Right lobe of liver (tissue), 6 donors: ENCODE measurements at places on chromosomes 16 and 17. TPM values are rescaled to one million over a fixed set of nuclear protein-coding genes. Genes with fewer than 3 reads are reported as not detected.

- DNase-seq: no peak
Measured at GRCh38 chr16:66289986-66290385, 76.5 kb upstream of the CDH5 start.

- DNase-seq: no peak
Measured at GRCh38 chr16:53817812-53818550, 114.0 kb downstream of the FTO start.

GRCh38 chr16:47254756-47255155 lies 111.0 kb upstream of the NETO2 start:
- DNase-seq: no peak

DNA sequence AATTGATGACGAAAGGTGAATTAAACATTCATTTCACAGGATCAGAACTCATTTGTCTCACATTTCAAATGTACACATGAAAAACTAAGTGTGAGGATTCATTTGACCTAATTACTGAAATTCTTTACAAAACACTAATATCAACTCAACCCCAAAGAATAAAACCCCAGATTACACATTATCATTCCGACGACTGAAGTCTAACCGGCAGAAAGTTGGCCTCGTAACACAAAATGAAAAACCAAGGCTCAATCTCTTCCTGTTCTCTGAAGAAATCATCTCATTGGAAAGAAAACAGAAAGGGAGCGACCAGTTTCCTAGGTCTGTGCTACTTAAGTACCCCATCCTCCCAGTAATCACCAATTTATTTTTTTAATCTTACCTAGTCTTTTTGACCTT lies 1.8 kb downstream of the JPT1 start:
- no peak for DNase-seq

- no peak for DNase-seq
Measured at GRCh38 chr16:50613964-50614474, 65.8 kb downstream of the NKD1 start.

Gene HCRT
- total RNA-seq: not detected

- no peak for DNase-seq
Measured at GRCh38 chr17:33267271-33267790, 25.8 kb downstream of the ASIC2 start.

- DNase-seq: no peak
Measured at GRCh38 chr16:79563921-79564320, 36.6 kb downstream of the MAF start.

- no peak for DNase-seq
Measured at GRCh38 chr16:4414187-4414917, 2.0 kb downstream of the CORO7 start.

GRCh38 chr17:40022961-40023541 lies 7.8 kb downstream of the CSF3 start:
- DNase-seq: no peak

DNA sequence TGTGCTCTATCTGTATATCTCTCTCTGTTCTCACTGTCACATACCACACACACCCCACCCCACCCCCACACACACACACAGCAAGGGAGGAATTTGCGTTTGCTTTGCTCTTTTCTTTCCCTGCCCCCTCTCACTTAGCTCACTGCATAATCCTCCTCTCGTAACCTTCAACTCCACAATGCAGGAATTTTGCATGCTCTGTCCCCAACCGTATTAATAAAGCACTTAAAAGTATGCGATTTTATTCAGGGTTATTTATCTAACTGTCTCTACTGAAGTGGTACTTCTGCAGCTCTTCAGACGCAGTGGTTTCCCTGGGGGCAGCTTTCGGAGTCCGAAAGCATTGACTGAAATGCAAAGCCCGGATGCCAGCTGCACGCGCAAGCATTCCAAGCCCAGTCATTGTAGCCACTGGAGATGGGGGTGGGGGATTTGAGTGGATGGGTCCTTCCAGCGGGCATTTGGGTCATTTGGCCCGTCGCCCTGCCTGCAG lies 105.4 kb upstream of the RBFOX1 start:
- no peak for DNase-seq

Gene NTN3
- total RNA-seq: 2.1 TPM

DNA sequence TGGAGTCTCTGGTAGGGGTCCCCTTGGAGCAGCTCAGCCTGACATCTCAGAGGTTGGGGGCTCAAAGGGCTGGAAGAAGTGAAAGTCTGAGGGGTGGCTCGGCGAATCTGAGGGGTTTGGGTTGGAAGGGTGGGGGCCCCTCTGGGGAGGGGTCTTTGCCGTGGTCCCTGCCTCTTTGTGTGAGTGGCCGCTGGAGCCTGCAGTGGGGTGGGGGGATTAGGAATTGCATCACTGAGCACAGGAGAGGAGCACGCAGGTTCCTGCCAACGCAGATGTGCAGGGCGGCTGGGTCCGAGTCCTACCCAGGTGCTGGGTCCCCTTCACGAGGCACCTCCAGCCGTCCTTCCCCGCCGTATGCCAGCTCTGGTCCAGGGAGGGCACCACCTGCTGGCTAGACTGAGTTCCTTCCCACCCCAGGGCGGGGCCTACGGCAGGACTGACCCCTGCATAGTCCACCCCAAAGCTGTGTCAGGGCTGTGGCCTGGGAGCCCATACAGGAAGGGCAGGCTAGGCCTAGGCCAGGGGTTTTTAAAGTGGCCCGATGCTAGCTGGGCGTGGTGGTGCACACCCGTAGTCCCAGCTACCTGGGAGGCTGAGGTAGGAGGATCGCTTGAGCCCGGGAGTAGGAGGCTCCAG lies 9.9 kb downstream of the FMNL1 start:
- no peak for DNase-seq

DNA sequence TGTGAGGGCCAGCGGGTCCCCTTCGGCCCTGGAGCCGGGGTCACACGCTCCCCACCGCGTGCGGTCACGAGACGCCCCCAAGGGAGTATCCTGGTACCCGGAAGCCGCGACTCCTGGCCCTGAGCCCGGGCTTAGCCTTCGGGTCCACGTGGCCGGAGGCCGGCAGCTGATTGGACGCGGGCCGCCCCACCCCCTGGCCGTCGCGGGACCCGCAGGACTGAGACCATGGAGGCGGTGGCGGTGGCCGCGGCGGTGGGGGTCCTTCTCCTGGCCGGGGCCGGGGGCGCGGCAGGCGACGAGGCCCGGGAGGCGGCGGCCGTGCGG lies at the start of gene NAGLU:
Gene NAGLU, plus strand, starts transcription at position 194 of the 324 bp plus-strand sequence. Its CDS starts 32 bp downstream, at position 226.
- peak; percentile 98 for DNase-seq

Gene EVI2A
- 2.6 TPM for total RNA-seq

- DNase-seq: no peak
Measured at GRCh38 chr17:40099619-40100418, 570 bp downstream of the NR1D1 start.

Gene SLC2A4
- total RNA-seq: 0.75 TPM

Gene SLC5A10
- not detected for total RNA-seq

- DNase-seq: no peak
Measured at GRCh38 chr16:57283214-57283958, 1.1 kb downstream of the PLLP start.

DNA sequence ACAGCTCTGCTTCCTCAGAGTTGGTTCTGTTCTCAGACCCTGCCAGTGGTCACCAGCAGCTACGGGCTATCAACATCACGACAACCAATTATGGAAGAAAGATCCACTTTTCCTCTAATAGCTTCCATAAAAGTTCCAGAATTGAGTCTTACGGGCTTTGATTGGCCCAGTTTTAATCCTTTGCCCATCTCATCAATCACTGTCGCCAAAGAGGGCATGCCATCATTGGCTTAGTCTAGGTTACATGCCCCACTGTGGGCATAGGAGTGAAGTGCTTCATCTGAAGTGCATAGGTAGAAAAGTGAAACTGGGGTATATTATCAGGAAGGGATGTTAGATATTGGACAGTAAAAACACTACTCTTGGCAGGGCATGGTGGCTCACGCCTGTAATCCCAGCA lies 76.6 kb upstream of the DHX40 start:
- no peak for DNase-seq

DNA sequence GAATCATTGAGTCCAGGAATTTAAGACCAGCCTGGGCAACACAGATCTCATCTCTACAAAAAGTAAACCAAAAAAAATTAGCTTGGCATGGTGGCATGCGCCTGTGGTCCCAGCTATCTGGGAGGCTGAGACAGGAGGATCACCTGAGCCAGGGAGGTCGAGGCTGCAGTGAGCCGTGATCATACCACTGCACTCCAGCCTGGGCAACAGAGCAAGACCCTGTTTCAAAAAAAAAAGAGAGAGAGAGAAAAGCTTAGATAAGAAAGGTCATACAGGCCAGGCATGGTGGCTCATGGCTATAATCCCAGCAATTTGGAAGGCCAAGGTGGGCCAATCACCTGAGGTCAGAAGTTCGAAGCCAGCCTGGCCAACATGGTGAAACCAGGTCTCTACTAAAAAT lies 63.5 kb upstream of the DNAH17 start:
- DNase-seq: no peak

Gene HOXB2
- 1.5 TPM for total RNA-seq

Gene JUP
- total RNA-seq: 74.1 TPM

- DNase-seq: no peak
Measured at GRCh38 chr16:12119562-12119961, 143.0 kb downstream of the SNX29 start.

DNA sequence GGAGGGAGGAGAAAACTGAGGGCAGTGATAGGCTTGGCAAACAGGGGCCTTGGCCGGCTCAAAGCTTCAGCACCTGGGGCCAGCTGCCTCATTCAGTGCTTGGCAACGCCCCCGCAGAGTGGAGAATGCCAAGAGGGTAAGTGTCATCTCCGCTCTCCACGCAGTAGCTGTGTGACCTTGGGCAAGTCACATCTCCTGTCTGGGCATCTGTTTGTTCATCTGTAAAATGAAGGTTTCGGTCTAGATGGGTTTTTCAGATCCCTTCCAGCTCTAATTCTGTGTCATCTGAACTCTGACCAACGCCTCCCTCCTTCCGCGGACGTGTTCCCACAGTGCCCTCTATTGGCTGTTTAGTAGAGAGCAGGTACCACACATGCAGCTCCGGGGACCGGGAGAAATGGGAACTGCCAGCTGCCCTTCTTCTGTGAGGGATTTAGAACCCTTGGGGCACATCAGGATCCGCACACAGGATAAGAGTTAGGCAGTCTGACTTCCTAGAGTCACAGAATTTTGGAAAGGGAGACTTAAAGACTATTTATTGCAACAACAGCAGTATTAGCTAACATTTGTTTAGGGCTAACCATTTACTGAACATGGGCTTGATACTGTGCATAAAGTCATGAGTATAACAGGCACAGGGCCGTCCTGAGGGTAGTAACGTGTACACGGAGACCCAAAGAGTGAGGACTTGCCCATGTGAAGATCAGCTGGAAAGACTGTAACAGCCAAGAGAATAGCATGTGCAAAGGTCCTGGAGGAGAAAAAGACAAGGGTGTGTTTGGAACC lies 26.8 kb downstream of the GP2 start:
- DNase-seq: peak; percentile 57

DNA sequence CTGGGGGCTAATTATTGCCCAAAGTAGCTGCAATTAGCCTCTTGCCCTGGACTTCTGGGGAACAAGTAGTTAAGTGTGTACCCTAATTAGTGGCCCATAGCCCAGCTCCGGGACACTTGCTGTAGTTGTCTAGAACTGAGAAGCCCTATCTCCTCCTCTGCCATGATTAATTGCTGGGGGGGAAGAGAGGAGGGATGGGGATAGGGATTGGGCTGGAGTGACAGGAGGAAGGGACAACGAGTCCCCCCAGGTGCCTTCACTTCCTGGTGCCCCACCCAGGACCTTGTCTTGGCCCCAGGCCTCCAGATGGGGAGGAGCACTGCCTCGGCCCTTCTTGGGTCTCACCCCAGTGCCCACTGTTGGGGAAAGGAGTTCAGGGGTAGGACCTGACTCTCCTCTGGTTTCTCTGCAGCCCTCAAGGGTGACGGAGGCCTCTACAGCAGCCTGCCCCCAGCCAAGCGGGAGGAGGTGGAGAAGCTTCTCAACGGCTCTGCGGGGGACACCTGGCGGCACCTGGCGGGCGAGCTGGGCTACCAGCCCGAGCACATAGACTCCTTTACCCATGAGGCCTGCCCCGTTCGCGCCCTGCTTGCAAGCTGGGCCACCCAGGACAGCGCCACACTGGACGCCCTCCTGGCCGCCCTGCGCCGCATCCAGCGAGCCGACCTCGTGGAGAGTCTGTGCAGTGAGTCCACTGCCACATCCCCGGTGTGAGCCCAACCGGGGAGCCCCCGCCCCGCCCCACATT lies 17.4 kb downstream of the NGFR start:
- DNase-seq: no peak

Gene CRYBA1
- not detected for total RNA-seq

- DNase-seq: no peak
Measured at GRCh38 chr17:29243792-29244191, 2.9 kb upstream of the CRYBA1 start.

Gene LHX1
- total RNA-seq: not detected

DNA sequence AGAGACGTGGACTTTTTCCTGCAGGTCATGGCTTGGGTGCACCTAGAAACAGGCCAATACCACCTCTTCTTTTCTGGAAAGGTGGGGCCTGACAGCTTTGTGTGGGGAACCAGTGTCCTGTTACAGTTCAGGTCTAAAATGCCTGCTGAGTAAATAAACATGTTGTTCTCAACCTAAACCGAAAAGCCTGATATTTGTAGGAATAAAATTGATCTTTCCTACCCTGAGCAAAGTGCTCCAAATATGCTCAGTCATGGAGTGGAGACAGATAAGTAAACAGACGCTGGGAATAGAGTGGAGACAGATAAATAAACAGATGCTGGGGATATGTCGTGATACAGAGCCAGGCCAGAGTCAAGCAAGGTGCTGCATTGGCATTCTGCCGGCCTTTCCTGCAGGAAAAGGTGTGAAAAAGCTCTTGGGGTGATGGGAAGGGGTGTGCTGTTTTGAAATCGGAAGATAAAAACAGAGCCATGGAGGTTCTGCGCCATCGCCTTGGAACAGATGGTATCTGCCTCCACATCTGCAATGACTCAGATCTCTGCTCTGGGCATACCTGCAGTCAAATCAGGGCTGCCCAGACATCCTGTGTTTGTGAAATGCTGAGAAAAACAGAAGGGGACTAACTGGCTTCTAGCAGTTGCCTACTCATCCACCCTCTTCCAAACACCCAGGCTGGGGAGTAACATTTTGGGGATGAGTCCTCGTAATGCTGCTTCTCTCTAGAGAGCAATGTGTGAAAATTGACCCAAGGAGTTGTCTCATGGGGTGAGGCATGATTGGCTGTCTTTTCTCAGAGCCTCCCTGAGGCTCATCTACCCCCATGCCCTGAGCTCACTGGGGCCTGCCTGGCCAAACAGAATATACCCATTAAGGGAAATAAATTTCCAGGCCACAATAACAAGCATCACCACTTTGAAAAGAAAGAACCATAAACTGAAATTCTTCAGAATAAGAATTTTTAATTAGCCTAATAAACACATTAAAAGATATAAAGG lies 16.8 kb upstream of the TRPV2 start:
- no peak for DNase-seq

DNA sequence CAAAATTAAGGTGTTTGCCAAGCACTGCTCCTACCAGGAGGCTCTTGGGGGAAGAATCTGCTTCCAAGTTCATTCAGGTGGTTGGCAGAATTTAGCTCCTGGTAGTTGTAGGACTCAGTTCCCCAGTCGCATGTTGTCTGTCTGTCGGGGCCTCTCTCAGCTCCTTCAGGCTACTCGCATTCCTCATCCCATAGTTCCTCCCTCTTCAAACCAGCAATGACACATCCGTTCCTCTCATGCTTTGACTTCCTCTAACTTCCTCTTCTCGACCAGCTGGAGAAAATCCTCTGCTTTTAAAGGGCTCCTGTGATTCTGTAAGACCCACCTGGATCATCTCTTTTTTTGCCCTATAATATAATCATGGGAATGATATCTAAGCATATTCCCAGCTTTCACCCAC lies 108.1 kb downstream of the PMP22 start:
- no peak for DNase-seq

Gene C16orf96
- total RNA-seq: 0.10 TPM

Gene CCDC144A
- total RNA-seq: 0.02 TPM

Gene CPHXL2
- total RNA-seq: not detected
